ENCODE measurements at places on chromosomes 2 and 18.

DNA sequence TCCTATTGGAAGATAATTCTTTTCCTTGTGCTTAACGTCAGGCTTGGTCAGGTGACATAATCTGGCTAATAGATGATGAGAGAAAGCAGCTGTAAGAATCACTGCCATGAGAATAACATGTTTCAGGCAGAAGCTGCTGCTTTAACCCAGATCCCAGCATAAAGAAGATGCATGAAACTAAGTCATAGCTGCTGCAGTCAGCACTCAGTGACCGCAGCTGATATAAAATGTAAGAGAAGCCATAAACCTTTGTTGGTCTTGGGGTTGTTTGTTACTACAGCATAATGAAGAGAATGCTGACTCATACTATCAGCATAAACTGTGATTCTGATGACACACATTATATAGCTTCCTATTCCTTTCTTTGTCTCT lies 274.3 kb upstream of the TRIB2 start:
- no peak for DNase-seq

GRCh38 chr2:32358111-32358482 lies 1.3 kb downstream of the BIRC6 start:
- DNase-seq: no peak

GRCh38 chr2:88818381-88818780 lies 126.9 kb downstream of the RPIA start:
- no peak for DNase-seq

DNA sequence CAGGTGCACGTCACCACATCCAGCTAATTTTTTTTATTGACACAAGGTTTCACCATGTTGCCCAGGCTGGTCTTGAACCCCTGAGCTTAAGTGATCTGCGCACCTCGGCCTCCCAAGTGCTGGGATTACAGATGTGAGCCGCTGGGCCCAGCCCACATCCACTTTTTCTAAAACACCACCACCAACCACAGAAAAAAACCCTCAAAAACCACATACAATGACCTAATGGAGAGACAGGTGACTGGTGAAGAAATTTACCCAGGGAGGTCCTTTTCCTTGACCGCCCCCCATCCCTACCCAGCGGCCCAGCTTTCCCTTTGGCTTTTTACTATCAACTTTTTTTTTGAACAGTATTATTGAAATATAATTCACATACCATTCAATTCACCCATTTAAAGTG lies 47.9 kb downstream of the CACNB4 start:
- no peak for DNase-seq

GRCh38 chr2:201058914-201059313 lies 12.6 kb downstream of the HYCC2 start:
- DNase-seq: no peak

DNA sequence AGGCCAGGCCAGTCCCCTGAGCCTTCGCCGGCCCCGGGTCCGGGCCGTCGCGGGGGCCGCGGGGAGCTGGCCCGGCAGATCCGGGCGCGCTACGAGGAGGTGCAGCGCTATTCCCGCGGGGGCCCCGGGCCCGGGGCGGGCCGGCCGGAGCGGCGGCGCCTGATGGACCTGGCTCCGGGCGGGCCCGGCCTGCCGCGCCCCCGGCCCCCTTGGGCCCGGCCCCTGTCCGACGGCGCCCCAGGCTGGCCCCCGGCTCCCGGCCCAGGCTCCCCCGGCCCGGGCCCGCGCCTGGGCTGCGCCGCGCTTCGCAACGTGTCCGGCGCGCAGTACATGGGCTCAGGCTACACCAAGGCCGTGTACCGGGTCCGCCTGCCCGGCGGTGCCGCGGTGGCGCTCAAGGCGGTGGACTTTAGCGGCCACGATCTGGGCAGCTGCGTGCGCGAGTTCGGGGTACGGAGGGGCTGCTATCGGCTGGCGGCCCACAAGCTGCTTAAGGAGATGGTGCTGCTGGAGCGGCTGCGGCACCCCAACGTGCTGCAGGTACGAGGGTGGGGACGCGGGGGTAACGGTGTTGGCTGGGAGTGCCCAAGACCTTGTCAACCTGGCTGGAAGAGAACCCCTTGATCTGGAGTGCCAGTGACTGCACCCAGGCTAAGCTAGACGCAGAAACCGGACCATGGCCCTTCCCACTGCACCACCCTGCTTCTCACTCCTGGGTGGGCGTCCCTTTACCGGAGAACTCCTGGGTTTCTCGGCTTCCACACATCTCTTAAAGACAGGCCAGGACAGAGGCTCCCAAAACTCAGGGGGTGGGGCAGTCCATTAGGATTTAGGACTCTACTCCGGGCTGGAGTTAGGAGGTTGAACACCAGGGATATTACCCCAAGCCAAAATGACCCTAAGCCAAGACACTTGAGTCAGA lies 739 bp downstream of the PKDCC start:
- DNase-seq: no peak

GRCh38 chr2:12587729-12588522 lies 128.8 kb upstream of the TRIB2 start:
- DNase-seq: no peak

DNA sequence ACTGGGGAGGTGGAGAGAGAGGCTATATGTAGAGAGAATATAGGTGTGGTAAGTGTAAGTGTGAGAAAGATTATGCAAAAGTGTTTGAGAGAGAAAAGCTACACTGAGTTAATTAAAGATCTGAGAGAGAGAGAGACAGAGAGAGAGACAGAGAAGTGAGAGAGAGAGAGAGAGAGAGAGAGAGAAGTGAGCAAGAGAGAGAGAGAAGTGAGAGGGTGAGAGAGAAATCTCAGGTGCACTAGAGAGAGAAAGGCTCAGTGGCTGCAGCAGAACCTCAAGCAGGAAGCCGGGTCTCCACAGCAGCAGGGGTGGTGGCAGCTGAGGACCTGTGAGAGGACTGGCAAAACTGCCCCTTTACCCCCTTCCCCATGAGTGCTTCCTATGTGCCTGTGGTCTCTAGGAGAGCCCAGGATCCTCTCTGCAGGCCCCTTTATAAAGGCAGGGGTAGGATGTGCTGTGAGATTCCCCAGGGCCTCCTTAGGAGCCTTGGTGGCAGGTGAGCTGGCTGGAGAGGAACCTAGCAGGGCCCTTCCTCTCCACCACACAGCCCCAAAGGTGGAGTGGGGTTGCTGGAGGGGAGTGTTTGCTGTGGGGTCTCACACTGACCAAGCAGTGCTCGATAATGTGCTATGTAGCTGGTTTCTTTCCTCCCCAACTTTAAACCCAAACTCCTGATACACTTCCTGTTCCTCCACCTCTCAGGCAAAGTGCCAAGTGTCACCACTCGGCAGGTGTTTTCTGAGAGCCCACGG lies 52.6 kb downstream of the SLC4A5 start:
- DNase-seq: no peak

GRCh38 chr2:57981083-57981768 lies 65.4 kb upstream of the VRK2 start:
- no peak for DNase-seq

DNA sequence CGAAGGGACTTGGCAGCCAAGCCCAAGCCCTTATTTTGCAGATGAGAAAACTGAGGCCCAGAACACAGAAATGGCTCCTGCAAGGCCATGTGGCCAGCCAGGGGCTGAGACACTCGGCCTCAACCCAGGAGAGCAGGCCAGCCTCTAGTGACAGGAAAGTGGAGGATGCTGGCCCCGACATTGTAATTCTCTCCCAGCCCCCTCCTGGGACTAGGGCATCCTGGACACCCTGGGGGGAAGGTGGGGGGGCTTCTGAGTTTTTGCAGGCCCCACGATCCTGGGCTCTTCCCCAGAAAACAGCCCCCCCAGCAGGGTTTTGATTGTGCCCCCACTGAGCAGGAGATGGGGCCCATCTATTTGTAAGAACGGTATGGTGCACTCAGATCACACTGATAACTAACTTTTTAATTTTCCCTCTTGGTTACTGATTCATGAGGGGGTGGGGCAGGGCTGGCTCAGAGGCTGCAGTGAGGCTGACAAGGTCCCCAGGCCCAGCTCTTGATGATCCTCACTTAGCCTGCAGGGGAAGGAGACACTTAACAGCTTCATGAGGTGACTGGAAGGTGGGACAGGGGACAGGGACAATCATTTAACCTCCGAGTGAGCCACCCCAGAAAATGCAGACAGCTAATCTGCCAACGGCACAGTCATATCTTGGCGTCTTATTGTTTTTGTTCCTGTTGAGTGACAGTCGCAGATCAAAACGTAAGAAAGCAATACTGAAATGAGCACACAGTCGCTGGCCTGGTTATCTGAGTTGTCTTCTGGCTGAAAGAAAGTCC lies 18.9 kb downstream of the SMAD7 start:
- no peak for DNase-seq

DNA sequence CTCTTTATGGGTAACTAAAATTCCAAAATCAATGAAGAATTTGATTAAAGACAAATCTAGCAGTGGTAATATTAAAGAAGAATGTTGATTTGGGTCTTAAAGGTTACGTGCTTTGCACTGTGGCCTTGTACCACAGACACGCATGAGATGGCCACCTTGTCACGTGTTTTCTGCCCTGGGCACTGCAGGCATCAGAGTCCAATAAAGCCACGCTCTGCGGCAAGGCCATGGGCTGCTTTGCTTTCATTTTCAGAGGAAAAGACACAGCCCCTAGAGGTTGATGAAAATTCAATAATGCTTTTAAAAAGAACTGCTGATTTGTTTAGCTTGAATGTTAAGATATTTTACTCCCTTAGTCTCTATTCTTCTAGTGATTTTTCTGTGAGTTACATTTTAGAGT lies 30.4 kb downstream of the AOX1 start:
- DNase-seq: no peak

DNA sequence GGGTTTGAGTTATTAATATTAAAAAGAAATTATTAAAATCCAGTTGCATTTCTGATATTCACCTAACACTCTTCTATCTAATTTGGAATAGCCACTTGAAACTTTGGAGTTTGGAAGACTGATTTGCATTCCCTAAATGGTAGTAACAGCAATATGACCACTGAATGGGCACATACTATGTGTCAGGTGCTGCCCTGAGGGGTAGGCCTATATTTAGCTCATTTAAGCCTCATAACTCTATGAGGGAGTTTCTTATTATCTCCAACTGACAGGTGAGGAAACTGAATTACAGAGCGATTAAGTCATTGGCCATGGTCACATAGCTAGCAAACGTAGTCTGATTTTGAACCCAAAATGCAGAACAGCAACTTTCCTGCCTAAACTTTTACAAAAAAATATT lies 77.3 kb downstream of the VWA3B start:
- DNase-seq: no peak

GRCh38 chr2:226002438-226002837 lies 602.9 kb downstream of the NYAP2 start:
- no peak for DNase-seq

DNA sequence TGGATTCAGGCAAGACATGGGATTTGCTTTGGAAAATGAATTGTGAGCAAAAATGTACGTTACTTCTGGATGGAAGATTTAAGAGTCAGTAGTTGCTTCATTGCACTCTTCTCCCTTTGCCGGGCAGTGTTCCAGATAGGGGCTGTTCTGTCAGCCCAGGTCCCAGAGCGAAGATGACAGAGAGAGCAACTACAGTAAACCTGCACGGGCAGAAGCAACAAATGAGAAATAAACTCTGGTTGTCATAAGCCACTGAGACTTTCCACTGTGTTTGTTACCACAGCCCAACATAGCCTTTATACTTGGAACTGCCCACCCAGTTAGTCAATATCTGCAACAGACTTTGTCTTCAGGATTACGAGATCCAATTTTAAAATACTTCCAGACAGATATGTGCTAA lies 83.3 kb downstream of the CACNB4 start:
- DNase-seq: no peak

GRCh38 chr2:226185616-226186211 lies 613.9 kb downstream of the IRS1 start:
- DNase-seq: no peak

DNA sequence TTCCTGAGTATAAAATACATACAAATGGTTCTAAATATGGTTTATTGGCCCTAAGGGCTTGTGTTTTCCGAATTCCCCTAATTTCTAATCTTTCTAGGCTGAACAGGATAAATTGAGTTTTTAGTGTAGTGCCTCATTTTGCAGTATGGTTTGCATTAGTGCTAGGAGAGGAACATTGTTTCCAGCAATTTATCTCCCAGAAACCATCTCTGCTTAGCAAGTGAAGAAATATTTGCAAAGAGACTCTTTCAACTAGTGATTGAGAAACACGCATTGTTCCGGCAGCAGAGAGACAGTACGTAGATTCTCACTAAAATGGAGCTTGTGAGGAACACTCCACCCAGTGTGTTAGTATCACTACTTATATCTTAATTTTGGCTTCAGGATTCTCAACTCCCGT lies 177.8 kb upstream of the EPAS1 start:
- no peak for DNase-seq

DNA sequence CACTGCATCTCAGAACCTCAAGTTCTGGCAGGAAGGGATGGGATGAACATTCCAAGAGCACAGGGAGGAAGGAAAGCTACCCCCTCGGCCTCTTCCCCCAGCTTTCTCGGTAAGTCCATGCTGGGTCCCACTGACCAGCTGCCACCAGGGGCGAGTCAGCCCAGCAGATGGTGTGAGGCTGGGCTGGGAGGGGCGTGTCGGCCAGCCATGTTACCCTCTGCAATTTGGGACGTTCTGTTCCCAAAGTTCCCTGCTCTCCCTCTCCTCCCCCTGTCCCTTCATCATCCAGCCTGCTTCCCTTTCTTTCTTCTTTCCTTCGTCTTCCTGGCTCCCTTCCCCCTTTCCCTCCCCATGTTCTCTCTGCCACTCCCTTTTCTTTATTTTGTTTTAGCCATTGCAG lies 74.3 kb upstream of the TNP1 start:
- no peak for DNase-seq
